ENCODE measurements at places on chromosomes 3 and 15.

DNA sequence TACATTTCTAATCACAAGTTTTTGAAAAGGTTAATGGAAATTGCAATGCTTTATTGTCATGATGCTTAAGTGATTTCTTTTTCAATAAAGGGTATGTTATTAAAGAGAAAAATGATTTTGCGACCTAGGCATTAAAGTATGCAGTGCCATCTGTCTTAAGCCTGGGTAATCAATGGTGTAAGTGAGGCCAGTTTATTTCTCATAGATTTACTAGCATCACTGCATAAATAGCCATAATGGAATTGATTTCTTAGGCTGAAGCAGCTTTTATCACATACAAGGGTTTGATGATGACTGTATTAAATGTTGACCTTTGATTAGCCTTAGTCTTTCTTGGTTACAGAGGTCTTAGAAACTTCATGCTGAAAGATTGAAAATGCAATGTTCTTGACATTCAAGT is 347.4 kb downstream of the FEZF2 start:
- DNase-seq: no peak

- no peak for DNase-seq
Observed at GRCh38 chr15:39592500-39592899, 11.6 kb downstream of the THBS1 start.

GRCh38 chr15:31398677-31399301 is 72.2 kb downstream of the KLF13 start:
- DNase-seq: no peak

DNA sequence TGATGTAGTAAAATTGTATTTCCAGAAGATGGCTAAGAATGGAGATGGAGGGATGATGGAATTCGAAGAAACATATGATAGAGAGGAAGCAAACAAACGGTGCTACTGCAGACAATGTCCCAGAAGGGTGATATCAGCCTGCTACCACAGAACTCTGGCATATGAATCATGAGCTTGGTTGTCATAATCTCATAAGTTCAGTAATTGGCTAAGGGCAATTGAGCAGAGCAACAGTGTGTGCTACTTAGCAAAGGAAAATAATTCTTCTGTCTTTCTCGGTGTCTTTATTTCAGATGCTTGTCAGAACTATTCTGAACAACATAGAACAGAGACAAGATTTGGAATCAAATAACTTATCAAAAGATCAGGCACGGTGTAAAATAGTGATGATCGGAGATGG is 407.3 kb downstream of the GBE1 start:
- no peak for DNase-seq

DNA sequence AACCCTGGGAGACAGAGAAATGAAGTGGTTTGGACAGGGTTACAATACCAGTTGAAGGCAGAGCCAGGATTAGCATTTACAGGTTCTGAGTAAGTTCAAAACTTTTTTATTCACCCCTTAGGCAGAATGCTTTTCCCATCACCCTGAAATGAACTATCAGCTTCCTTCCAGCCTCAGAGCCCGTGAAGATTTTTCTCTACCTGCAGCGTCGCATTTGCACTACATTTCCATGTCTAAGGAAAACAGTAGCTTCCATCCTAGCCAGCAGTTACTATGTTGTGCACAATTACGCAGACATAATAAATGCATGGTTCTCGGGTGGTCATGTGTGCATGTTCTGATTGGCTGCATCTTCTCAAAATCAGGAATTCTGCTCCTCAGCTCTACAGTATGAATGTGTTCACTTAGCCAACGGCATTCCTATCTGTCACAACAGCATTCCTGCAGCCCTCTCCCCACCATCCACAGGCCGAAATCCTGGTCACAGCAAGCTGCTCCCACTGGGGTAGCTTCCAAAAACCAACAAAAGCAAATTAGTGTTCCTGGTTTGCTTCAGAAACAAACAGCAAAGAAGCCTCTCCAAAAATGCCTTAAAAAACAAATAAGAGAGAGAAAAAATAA is 510.8 kb upstream of the SEMA6D start:
- DNase-seq: no peak

GRCh38 chr3:51389423-51390183 is 1.5 kb upstream of the RBM15B start:
- DNase-seq: peak; percentile 33

DNA sequence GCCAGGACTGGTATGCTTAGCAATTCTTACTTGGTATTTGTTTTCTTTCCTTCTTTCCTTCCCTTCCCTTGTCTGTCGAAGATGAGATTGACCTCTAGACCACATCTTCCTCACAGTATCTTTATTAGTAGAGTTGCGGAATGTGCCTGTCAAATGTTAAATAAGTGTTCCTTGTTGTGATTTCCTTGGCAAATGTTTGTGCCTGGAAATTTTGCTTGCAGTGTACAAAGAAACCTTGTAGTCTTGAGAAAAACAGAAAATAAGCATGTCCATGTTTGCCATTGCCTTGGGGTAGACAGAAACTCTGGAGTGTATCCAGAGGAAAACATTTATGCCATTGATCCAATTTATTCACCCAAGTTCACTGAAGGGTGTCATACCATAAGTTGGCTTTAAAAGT is 79.5 kb upstream of the ZNF385D start:
- DNase-seq: no peak

DNA sequence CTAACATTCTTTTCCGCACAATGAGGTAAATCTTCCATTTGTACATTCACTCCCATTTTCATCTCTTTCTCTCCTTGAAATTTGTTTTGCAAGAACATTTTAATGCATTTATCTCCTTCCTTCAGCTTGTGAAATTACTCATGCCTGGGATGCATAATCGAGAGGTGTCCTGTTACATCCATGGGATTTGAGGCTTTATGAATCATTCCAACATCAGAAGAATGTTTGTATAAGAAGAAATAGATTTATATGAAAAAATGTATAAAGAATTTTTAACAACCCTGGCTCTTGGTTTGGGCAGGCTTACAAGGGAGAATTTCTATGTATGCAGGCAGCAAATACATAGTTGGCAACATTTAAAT is 93.2 kb upstream of the MBNL1 start:
- no peak for DNase-seq

GRCh38 chr3:177194299-177194698 is 3.0 kb downstream of the TBL1XR1 start:
- DNase-seq: no peak

Data from activated effector memory CD4-positive, alpha-beta T cell treated with Interleukin-2 at 50 U/mL for 16 hours (primary cell).